Skin of body (tissue), 3 donors: ENCODE measurements at places on chromosomes 16 and 17.

DNA sequence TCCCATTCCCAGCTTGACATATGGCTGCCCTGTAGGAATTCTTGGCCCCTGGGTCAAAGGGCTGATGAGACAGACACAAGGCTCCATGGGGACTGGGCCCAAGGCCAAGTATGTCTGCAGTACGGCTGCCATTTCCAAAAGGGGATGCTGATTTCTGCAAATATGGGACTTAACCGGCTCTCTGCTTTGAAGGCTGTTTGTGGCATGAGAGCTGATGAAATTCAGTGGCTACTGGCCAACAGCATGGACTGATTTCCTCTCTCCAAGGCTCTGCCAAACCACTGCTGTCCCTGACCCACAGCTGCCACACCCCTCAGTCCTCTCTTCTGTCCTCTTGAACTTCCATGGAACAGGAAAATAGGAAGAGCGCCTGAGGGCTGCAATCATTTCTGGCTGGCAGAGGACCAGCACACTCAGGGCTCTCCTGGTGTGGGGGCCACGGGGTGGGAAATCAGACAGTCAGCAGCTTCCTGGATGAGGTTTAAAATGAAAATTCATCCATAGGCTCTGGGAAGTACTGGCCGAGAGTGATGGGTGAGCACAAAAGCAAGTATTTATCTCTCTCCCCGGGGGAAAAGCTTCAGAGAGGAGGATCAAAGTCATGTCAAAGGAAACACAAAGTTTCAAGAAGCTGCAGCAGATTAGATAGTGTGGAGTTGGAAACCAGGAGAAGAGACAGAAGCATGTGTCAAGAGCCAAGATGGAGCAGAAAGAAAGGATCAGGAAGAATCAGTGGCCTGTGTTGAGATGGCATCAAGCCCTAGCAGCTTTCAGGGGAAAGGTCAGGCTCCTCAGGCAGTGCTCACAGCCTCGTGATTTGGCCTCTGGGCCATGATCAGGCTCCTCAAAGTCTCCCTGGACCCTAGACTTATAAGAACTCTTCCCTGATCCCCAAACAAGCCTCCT, 64.1 kb upstream of the SREBF1 start:
- peak; percentile 93 for DNase-seq

- peak; percentile 36 for DNase-seq
Measured at GRCh38 chr17:80523956-80524712, 20.5 kb upstream of the RPTOR start.

DNA sequence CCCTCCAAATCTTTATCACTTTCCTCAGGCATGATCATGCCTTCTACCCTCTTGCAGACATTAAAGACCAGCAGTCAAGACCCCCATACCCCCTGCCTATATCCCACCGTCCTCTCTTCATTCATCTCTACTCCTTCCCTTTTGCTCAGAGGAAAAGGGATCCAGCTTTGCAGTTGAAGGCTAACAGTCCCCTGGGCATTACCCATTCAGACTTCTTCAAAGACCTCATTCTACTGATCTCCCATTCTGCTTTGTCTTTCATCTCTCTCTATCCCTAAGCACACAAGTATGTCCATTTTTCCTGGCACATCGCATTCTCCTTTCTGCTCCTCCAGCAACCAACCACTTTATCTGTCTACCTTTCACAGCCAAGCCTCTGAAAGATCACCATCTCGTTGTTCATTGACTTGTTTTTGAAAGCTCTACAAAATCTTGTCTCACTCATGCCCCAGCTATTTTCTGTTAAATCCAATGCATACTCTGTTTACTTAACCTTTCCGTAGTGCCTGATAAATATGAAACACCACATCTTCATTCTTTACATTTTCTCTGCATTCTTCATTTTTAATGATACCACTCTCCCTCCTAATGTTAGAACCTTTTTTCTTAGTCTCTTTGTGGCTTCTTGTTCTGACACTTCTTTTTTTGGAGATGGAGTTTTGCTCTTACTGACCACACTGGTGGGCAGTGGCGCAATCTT, 14.1 kb upstream of the LCMT1 start:
- no peak for DNase-seq

GRCh38 chr16:88072571-88073001, 121.4 kb downstream of the BANP start:
- DNase-seq: no peak

- no peak for DNase-seq
Measured at GRCh38 chr16:75074920-75075687, 41.5 kb downstream of the LDHD start.

DNA sequence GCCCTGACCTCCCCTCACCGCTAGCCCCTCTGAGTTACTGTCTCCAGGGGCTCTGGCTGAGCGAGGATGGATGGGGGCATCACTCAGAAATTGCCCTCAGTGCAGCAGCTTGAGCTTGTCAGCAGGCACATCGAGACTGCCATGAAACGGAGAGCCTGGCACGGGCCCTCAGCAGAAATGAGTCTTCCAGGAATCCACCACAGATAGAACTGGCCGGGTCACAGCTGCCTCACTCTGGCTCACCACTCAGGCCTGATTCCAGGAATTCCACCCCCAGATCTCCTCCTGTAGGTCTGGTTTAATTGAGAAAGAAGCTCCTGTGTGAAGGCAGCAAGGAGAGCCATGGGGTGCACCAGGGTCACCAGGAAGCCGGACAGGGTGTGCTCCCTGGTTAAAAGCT, 85.5 kb downstream of the GSG1L start:
- no peak for DNase-seq

GRCh38 chr17:3678095-3678820, 9.6 kb downstream of the EMC6 start:
- DNase-seq: no peak

GRCh38 chr16:35908942-35909341, 2449.5 kb downstream of the TP53TG3F start:
- DNase-seq: no peak
